ENCODE measurements at places on chromosomes 5 and 9.

- DNase-seq, result no peak
Measured at GRCh38 chr5:55993013-55993412, 1.8 kb downstream of the IL6ST start.

DNA sequence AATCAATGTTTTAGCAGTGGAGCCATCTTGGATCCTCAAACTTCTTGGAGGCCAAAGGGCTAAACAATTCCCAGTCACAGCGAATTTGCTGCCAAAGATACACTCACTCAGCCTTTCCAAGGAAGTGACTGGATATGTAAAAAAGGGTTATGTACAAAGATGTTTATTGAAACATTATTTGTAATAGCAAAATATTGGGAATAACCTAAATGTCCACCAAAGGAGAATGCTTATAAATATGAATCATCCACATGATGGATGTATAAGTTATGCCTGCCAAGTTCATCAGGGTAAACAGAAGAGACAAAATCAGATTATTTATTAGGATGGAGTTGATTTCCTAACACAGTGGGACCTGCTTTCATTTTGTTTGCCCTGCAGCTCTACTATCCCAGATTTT, 145.2 kb upstream of the ABCA1 start:
- no peak for DNase-seq

GRCh38 chr5:127330116-127330515, 39.5 kb downstream of the MEGF10 start:
- no peak for DNase-seq

DNA sequence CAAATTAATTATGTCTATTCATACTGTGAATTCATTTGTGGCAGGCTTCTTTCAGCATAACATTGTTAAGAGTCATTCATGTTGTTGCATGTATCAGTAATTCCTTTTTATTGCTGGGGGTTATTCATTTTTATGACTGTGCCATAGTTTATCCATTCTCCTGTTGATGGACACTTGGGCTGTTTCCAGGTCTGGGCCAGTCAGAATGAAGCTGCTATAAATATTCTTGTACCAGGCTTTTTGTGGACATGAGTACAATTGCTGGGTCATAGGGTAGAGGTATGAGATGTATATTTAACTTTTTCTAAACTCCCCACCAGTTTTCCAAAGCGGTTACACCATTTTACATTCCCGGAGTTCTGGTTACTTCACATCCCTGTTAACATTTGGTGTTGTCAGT, 13.6 kb downstream of the PRPF4 start:
- DNase-seq, result no peak

DNA sequence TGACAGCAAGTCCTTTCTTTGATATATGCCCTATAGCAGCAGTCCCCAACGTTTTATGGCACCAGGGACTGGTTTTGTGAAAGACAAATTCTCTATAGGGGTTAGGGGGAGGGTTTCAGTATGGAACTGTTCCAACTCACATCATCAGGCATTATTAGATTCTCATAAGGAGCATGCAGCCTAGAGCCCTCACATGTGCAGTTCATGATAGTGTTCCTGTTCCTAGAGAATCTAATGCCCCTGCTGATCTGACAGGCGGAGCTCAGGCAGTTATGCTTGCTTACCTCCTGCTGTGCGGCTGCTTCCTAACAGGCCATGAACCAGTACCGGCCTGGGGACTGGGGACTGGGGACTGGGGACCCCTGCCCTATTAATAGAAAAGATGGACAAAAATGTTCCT, 2.7 kb upstream of the RAPGEF6 start:
- no peak for DNase-seq

- DNase-seq, result no peak
Measured at GRCh38 chr5:172506251-172506650, 51.9 kb upstream of the SH3PXD2B start.

GRCh38 chr5:137609127-137609526, 110.0 kb upstream of the SPOCK1 start:
- DNase-seq, result no peak

GRCh38 chr9:92234514-92234913, 59.0 kb downstream of the IARS1 start:
- no peak for DNase-seq

GRCh38 chr5:66849803-66850202, 253.6 kb downstream of the MAST4 start:
- no peak for DNase-seq

Data from stimulated activated CD4-positive, alpha-beta T cell treated with anti-CD3 and anti-CD28 coated beads, TNF-alpha, amount 100 ng/mL, for 24 hours (primary cell).